Activated T-helper 1 cell treated with anti-CD3 and anti-CD28 coated beads, Interleukin-2, amount 50 U/mL, for 16 hours (primary cell): ENCODE measurements at places on chromosomes 7 and 10.

DNA sequence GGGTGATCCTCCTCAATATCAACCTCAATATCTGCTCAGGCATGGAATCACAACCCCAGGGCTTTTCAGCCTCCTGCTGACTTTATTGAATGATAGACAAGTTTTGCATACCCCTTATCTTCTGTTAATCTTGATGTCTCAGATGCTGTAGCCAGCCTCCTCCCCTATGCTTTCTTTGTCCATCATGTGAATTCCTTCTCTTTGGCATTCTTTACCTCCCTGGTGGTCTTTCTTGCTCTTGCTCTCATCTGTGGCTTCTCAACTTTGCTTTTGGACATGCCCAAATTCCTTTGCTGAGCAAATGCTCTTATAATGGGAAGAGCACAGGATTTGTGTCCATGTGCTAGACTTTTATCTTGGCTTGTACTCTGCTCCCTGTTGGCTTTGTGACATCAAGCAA is 73.4 kb upstream of the FAM13C start:
- DNase-seq: no peak

GRCh38 chr7:1829111-1829510 is 159.0 kb downstream of the ELFN1 start:
- no peak for DNase-seq

GRCh38 chr10:103859161-103860086 is 4.0 kb upstream of the SH3PXD2A start:
- DNase-seq: no peak

GRCh38 chr7:8217200-8218068 is 44.5 kb downstream of the ICA1 start:
- no peak for DNase-seq

DNA sequence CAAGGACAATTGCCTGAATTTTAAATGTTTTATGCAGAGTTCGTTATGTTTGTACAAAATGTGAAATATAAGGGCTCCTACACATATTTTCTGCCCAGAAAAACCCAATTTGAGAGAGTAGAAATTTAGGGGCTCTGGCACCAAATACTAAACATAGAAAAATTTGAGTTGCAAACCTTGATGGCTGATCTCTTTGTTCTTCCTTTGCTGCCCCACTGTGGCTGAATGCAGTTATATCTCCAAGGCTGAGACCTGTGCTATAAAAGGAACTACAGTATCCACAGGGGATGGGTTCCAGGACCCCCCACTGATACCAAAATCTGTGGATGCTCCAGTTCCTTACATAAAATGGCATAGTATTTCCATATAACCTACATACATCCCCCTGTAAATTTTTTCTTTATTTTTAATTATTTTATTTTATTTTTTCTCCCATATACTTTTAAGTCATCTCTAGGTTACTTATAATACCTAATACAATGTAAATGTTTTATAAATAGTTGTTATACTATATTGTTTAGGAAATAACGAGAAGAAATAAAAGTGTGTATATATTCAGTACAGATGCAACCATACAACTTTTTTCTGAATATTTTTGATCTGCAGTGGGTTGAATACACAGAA is 22.5 kb downstream of the CFAP43 start:
- no peak for DNase-seq

DNA sequence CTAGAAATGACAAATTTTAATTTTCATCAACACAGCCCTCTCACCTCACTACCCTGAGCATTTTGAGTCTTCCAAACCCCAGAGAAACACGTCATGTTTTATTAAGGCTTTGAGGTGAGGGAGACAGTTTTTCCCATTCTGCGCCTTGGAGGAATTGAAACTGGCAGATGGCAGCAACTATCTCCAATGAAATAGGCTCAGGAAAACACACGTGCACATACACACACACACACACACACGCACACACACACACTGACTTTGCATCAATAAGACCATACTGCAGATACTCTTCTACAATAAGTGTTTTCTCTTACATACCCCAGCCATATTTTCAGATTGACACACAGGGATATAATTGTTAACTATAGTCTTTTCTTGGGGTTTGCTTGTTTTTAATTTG is 3.2 kb upstream of the SFTPA2 start:
- DNase-seq: no peak

GRCh38 chr10:117778241-117778640 is 235.7 kb downstream of the EMX2 start:
- no peak for DNase-seq

GRCh38 chr7:7183061-7183837 is 905 bp downstream of the C1GALT1 start:
- DNase-seq: peak; percentile 32

DNA sequence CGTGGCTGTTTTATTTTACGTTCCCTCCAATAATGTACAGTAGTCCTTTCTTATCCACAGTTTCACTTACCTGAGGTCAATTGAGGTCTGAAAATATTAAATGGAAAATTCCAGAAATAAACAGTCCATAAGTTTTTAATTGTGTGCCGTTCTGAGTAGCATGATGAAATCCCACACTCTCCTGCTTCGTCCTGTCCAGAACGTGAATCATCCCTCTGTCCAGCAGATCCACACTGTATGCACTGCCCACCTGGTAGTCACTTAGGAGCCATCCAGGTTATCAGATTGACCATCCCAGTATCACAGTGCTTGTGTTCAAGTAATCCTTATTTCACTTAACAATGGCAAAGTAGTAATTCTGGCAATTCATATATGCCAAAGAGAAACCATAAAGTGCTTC is 46.3 kb downstream of the STARD3NL start:
- no peak for DNase-seq

- DNase-seq: no peak
These were observed 2.5 kb downstream of the ENTPD1 start for GRCh38 chr10:95758351-95759025.

DNA sequence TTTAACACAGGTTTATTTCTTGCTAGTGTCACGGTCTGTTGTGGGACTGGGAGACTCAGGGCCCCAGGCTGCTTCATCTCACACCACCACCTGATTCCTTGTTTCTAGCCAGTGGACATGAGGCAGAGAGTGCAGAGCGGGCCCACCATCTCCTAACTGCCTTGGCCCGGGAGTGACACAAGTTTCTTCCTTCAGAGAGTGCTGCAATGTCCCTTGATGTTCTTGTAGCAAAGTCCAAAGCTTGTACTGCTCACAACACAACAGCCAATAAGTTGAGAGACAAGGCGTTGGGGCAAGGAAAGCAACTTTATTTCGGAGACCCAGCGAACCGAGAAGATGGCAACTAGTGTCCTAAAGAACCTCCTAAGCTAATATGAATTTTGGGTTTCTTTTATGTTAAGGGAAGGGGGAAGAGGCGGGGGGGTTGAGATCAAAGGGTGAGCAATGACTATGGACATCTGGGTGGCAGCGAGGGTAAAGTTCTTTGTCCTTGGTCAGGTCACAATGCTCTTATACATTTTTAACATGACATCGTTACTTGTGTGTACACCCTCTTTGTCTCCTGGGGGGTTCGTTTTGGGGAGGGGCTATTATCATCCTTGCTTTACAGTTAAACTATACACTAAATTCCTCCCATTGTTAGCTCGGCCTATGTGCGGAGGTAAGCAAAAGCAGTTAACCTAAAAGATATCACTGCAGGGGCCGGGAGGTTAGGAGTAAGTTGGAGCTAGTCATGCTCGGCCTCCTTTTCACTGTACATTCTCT is 31.6 kb downstream of the SH2D4B start:
- no peak for DNase-seq

DNA sequence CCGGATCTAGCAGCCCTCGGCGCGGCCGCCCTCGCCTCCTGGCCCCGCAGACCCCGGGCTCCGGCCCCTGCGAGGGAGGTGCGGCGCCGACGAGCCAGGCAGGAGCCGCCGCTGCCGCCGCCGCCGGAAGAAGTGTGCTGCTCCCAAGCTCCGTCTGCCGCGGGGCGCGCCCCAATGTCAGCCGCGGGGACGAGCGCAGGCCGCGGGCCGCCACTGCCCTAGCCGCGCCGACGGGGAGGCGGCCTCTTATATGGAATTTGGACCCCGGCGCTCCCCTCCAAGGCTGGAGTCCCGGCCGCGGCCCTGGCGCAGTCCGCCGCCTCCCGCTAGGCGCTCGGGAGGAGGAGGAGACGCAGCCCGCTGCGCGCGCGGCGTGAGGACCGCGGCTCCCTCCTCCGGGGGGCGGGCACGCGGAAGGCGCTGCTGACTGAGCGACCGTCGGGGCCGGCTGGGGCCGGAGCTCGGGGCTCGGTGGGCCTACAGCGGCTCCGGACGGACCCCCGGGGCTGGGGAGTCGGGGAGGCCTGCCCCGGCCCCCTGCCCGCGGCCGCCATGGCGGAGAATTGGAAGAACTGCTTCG is at the start of gene TRIM8:
Gene TRIM8, plus strand, starts transcription at position 414 of the 580 bp plus-strand sequence. Its CDS starts 139 bp downstream, at position 553.
- DNase-seq: peak; percentile 38

- DNase-seq: no peak
These were observed 13.7 kb downstream of the RFC2 start for GRCh38 chr7:74240482-74240881.

GRCh38 chr10:114304571-114305421 is 65.7 kb downstream of the VWA2 start:
- DNase-seq: peak; percentile 35

DNA sequence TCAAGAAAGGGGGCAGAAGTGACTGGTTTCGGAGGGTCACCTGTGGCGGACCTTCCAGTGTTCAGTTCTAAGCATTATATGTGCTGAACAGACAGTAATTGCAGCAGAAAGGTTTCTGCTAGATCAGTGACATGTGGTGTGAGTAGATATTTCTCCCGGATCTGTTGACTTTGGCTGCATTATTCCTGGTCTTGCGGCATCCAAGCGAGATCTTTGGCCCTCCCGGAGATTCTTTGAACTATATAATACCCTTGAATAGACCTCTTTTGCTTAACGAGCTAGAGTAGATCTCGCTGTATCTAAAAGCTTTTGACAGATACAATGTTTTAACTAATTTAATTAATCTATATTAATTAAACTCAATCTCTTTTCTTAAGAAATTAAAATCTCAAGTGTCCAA is 99.8 kb downstream of the PTN start:
- DNase-seq: no peak

- no peak for DNase-seq
These were observed at the start of gene HK1 for GRCh38 chr10:69278446-69278963. TSS of gene HK1 (plus strand) at chr10:69278496.

GRCh38 chr7:27147199-27148030 is at the start of gene HOXA6:
TSS of gene HOXA6 (minus strand) at chr7:27147774. CDS start at chr7:27147749, 25 bp downstream.
- DNase-seq: no peak

DNA sequence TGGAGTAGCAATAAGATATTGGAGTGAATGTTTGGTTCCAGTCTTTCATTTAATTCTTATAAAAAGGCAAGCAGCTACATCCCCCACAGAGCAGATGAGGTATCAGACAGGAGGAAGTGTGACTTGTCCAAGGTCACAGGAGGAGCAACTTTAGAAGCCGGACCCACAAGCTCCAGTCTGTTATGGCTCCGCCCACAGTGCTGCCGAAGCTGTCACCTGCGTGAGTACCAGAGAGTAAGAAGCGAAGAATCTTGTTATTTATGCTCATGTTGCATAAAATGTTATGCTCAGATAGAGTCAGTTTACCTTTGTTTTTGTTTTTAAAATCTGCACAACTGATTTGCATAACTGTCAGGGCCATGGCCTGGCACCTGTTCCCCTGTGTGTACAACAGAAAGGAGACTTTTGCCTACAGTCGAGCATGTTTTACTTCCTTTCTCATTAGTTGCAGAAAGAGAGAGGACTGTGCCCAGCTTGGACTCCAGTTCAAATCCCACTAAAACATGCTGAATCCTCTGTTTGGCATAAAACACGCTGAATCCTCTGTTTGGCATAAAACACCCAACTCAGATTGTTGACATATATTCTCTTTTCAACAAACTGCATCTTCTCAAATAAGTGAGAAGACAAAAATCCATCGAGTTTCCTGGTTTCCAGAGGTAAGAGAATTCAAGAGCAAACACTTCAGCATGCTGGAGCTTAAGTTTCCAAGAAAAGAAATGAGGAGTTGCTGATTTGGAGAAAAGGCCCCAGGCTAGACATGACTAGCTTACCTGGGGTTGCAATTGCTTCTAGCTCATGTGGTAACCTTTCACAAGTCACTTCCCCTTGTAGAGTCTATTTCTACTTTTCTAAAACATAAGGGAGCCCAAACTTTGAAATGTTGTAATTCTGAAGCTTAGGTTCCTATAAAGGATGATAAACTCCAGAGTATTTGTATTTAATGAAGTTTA is 409.8 kb upstream of the ZMIZ1 start:
- DNase-seq: no peak

DNA sequence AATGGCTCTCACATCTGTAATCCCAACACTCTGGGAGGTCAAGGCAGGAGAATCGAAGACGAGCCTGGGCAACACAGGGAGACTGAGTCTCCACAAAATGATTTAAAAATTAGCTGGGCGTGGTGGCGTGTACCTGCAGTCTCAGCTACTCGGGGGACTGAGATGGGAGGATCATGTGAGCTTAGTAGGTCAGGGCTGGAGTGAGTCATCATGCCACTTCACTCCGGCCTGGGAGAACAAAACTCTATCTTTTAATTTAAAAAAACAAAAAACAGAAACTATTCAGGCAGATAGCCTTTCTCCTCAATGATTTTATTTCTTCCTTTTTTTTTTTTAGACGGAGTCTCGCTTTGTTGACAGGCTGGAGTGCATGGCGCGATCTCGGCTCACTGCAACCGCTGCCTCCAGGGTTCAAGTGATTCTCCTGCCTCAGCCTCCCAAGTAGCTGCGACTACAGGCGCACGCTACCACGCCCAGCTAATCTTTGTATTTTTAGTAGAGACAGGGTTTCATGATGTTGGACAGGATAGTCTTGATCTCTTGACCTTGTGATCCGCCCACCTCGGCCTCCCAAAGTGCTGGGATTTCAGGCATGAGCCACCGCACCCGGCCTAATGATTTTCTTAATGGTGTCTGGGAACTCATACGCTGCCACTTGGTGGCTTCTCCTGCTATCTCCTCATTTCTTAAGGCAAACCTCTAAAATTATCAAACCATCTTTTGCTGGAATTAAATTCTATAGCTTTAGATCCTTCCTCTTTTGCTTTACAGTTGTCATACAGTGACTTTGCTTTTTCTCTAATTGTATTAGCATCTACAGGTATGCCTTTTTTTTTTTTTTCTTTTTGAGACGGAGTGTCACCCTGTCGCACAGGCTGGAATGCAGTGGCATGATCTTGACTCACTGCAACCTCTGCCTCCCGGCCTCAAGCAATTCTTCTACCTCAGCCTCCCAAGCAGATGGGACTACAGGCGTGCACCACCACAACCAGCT is 22.9 kb downstream of the SRPK2 start:
- DNase-seq: no peak

- DNase-seq: no peak
These were observed 495.1 kb downstream of the RPS24 start for GRCh38 chr10:78528749-78529204.

GRCh38 chr7:37211097-37211880 is 237.4 kb downstream of the ELMO1 start:
- no peak for DNase-seq

DNA sequence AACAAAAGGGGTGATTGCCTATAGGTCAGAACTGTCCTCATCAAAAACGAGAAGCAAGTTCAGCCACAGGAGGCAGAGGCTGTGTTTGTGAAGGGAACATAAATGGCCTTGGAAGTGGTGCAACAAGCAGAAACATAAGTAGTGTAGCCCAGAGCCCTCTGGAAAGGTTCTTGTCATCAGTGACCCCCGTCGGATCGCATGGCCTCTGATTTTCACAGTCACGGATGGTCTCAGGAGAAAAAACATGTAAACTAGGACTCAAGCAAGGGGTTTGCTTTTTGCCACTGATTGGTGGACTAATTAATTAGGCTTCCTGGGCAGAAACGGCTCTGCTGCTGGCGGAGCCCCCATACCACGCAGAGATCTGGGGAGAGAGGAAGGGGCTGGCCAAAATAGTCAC is 496.5 kb upstream of the MKI67 start:
- no peak for DNase-seq

- no peak for DNase-seq
These were observed 253.6 kb downstream of the KCNMA1 start for GRCh38 chr10:77383861-77384553.
